Kasumi-1 (cell line): ENCODE measurements at places on chromosomes 5 and 9.

DNA sequence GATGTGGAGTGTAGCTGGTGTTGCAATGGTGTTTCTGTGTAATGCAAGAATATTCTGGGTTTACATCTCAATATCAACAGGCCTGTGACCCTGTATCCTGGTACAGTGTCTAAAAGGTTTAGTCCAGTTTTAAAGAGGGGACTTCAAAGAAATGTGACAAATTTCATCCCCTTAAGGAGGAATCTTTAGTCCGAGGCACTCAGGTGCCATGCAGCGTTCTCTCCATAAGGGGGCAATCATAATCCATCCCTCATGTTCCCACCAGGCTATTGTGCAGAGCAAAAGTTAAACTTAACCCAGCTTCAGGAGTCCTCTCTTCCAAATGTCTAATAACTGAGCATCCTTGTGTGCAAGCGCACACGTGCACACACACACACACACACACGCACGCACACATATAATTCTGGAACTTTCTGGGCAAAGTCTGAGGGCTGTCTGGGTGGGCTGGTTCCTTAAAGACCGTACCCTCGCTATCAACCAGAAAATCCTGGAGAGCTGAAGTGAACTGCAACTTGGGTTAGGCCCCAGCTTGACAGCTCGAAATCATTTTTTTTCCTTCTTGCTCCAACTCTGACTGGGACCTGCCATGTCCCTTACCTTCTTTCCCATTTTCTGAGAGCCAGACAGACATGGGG is 46.0 kb downstream of the CRB2 start:
- DNase-seq: peak; percentile 73

GRCh38 chr9:98881836-98882568 is 61.7 kb upstream of the COL15A1 start:
- DNase-seq: no peak

DNA sequence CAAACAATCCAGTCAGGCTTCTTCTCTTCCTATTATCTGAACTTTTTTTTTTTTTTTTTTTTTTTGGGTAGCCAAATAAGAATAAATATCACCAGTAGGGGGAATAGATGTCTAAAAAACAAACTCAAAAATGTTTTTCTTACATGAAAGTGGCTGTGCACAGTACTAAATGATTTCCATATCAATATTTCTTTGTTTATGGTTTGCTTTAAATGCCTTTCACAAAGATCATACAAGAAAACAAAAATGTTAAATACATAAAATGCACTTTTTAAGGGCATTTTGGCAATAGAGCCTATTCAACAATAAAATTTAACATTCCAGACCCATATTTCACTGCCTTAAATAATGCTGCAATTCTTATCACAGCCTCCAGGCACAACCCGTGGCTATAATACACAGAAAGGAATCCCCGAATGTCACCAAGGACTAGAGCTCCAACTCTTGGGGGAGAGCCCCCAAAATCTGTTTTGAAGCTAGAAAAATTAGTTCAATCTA is 91.1 kb upstream of the TBCA start:
- DNase-seq: peak; percentile 44

- no peak for DNase-seq
These were observed 79.8 kb upstream of the LMX1B start for GRCh38 chr9:126533926-126534310.

DNA sequence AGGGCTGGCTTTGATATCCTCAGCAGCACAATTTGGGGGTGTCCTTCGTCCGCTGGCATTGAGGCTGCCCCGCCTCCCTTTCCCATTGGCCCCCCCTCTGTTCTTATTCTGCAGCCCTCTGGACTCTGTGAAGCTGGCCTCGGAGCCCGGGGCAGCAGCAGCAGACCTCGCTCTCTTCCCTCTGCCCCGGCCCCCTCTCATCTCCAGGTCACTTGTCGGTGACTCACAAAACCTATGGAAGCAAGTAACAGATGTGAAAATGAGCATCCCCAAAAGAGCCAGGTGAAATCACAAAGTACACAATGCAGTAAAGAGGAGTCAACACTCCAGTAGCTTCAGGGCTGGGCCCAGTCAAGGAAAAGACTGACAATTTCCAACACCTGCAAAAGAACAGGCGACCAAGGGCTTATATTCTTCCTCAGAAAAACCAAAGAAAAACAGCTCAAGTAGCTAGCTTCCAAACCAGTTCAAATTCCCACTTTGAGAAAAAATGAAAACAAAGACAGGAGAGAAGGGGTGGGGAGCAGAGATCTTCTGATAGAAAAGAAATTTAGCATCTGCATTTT is 97.5 kb downstream of the ZNF608 start:
- DNase-seq: no peak

GRCh38 chr9:16361118-16361517 is 509.4 kb downstream of the BNC2 start:
- no peak for DNase-seq

GRCh38 chr9:132910376-132910775 is 31.7 kb downstream of the SPACA9 start:
- DNase-seq: no peak

GRCh38 chr9:106284296-106284695 is 578.7 kb upstream of the ZNF462 start:
- peak; percentile 22 for DNase-seq

DNA sequence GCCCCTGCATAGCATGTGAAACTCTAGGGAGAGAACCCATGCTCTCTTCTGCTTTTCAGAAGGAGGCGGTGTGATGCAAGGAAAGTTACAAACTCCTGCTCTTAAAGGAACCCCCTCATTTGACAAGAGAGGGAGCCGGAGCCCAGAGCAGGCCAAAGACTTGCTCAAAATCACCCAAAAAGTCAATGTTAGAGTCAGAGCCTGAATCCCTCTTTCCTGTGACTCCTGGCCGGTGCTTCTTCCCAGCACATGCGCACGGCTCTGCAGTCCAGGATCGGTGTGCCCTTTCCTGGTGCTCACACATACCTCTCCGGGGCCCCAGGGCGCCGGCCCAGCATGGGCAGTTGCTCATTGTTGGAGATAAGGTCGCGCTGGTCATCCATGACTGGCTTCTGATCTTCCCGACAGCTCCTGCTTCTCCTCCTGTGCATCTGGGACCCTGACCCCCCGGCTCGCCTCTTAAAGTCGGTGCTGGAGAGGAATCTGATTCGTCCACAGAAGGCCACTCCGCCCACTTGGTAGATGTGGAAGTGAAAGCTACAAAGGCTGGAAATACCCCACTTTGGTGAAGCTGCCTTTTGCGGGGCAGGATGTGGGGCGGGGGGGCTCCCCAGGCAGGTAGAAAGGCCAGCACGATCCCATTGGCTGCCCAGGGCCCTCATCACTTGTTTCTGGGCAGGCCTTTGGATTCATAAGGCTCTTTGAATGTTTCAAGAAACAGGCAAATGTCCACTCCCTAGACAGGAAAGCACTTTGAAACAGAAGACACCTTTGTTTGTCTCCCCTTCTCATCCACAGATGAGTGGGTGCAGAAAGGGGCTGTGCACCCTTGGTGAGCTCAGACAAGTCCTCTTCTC is at the start of gene CD74:
CD74 (minus strand) TSS at position 592 of the 857 bp plus-strand sequence; CDS start at position 431, 161 bp downstream.
- DNase-seq: peak; percentile 76

DNA sequence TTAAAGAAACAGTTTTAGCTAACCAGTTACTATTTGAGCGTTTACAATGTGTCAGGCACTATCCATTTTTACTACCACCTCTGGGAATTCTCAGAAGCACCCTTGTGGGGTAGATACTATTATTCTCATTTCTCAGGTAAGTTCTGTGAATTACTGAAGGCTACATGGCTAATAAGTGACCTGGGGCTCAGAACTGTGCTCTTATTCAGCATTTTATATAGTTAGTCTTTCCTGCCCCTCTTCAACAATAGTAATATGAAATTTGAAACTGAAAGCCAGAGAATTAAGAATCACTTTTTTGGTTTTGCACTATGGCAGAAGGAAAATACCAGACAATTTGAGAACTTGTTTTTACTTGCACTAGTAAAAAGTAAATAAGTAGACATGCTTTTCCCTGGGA is 11.8 kb downstream of the ELL2 start:
- DNase-seq: no peak

DNA sequence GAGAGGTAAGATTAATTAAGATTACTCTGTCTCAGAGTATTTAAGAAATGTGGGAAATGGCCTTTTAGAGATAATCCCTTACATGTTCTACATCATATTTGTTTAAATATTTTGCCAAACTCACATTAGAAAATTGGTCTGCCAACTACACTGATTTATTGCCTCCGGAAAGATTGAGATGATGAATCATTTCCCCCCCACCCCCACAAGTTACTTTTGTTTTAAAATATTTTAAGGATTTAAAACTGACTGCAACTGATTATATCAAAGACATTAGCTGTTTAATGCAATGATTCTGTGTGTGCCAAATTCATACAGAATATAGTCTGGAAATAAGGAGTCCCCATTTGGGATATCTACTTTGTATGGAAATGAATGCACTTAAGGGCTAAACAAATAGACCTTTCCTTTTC is 674.4 kb downstream of the PRR16 start:
- DNase-seq: no peak

- DNase-seq: no peak
These were observed 22.1 kb upstream of the FAM13B start for GRCh38 chr5:138054847-138055558.

DNA sequence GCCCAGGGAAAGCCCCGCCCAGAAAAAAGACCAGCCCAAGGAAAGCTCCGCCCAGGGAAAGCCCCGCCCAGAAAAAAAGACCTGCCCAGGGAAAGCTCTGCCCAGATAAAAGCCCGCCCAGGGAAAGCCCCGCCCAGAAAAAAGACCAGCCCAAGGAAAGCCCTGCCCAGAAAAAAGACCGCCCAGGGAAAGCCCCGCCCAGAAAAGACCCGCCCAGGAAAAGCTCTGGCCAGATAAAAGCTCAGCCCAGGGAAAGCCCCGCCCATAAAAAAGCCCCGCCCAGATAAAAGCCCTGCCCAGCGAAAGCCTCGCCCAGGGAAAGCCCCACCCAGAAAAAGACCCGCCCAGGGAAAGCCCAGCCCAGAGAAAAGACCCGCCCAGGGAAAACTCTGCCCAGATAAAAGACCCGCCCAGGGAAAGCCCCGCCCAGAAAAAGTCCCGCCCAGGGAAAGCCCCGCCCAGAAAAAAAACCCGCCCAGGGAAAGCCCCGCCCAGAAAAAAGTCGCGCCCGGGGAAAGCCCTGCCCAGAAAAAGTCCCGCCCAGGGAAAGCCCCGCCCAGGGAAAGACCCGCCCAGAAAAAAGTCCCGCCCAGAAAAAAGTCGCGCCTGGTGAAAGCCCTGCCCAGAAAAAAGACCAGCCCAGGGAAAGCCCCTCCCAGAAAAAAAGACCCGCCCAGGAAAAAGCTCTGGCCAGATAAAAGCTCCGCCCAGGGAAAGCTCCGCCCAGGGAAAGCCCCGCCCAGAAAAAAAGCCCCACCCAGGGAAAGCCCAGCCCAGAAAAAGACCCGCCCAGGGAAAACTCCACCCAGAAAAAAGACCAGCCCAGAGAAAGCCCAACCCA is 11.9 kb downstream of the GRIN1 start:
- DNase-seq: peak; percentile 39

DNA sequence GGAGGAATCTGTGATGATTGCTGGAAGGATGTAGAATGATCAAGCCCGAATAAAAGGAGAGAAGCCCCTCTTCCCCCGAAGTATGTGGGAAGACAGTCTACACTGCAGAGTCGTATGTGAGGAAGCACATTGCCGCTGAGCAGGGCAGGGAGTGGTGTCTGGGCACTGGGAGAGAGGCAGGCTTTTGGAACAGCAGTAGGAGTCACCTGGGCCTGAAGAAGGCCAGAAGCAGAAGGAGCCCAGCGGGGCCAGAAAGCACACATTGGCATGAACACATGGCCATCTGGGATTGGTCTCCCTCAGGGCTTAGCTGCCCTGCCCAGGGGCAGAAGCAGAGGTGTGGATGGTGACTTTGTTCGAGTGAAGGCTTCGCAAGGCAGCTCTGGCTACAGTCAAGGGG is 162.8 kb downstream of the ERCC6L2 start:
- DNase-seq: no peak

- no peak for DNase-seq
These were observed 164.5 kb upstream of the S1PR3 start for GRCh38 chr9:88826771-88827181.

DNA sequence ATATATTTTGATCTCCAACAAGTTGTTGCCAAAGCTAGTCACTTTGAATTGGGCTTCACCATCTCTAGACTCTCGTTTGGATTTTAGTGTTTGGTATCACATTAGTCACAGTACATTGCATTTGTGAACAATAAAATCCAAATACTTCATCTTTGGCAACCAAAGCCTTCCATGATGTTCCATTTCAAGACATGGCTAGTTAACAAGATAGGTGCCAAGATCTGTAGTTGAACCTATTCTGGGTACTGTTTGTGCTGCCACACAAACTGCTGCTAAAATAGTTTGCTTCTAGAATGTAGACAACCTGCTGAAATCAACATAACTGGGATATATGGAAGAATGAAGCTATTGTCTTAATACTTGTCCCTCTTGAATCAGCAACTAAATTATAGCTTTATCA is 207.5 kb downstream of the LRRC70 start:
- no peak for DNase-seq

DNA sequence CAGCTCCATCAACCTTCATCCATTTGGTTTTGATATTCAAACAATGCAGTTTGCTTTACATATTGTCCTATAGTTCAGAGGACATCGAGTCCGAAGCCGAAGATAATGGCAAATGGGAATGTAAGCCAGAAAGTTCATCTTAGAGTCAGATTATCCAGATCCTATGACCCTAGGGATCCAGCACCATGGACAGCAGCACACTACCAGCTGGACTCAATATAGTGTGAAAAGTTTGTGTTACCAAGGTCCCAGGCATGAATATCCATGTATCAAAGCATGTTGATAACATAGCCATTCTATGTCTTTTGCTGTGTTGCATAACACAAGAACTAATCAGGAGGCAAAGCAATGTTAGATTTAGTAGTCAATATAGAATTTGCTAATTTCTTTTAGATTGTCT is 46.3 kb downstream of the FSTL4 start:
- peak; percentile 23 for DNase-seq

- DNase-seq: peak; percentile 58
These were observed 40.2 kb downstream of the FBXW11 start for GRCh38 chr5:171966270-171966669.

GRCh38 chr5:58486290-58486689 is 4.9 kb upstream of the GAPT start:
- no peak for DNase-seq

DNA sequence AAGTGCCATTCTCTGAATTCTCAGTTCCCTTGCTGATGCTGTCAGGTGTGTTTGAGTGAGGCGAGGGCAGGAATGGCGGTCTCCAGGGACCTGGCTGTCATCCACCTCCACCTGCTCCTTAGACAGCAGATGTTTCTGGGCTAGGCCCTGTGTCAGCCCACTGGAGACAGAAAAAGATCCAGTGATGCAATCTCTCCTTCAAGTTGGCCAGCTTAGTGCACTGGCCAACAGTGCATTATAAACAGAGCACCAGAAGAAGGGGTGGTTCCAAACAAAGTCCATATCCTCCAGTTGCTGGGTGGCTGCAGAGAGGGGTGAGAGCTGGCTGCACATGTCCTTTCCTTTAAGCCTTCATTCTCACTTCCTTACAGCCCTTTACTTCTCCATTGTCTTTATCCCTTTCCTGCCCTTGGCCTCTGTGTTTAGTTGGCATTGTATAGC is 26.5 kb downstream of the NANS start:
- no peak for DNase-seq

- no peak for DNase-seq
These were observed 218.8 kb upstream of the IL12B start for GRCh38 chr5:159549046-159549445.
